ENCODE measurements at places on chromosomes 1 and 21.
A peak's percentile ranks its signal among the peaks of the same experiment; 100 is the strongest.

DNA sequence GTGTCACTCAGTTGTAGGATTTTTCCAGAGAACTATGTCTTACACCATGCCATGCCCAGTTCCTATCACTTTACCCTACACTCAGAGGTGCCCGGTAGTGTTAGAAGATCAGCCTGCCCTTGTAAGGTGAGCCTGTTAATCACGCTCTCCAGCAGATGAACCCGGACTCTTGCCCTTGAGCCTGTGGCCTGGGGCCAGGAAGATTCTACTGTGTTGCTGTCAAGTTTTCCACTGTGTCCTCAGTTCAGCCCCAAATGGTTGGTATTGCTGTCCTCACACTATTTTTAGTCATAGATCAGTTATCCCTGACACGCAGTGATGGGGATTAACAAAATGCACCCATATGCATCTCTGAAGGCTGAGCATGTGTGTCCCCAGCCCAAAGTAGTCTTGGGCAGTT lies 105.0 kb upstream of the SPAG17 start:
- DNase-seq: no peak

DNA sequence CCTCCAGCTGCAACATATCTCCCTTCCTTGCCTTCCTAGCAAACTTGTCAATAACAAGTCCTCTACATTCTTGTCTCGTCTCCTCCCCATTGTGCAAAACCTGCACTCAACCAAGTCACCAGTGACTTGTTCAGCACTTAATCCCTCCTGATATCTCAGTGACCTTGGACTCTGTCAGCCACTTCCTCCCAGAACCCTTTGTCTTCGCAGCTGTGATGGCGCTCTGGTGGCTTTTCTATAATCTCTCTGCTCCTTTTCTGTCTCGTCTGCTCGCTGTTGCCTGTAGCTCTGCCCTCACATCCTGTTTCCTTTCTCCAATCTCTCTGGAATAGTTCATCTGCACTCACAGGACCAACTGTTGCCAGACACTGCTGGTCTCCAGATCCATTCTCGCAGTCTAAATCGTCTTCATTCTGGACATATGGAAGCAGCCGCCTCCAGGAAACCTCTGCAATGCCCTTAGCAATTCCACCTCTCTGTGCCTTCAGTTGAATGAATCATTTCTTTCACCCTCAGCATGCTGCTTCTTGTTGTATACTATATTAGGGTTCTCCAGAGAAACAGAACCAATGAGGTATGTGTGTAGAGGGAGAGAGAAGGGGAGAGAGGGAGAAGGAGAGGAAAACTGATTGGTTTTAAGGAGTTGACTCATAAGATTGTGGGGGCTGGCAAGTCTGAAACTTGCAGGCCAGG lies 17.4 kb upstream of the IFNAR2 start:
- peak; percentile 61 for DNase-seq

GRCh38 chr1:187958207-187958606 lies 1129.5 kb downstream of the PLA2G4A start:
- no peak for DNase-seq

- DNase-seq: no peak
Measured at GRCh38 chr1:102002057-102002456, 5.3 kb upstream of the OLFM3 start.

GRCh38 chr1:184789884-184790283 lies 35.2 kb upstream of the EDEM3 start:
- DNase-seq: no peak

GRCh38 chr1:61434276-61434675 lies 290.7 kb downstream of the TM2D1 start:
- no peak for DNase-seq

Data from fibroblast of pulmonary artery (primary cell).